ENCODE measurements at places on chromosomes 4 and X. TPM values are rescaled to one million over a fixed set of nuclear protein-coding genes. Genes with fewer than 3 reads are reported as not detected.

NUDT11 gene
- total RNA-seq = 35.0 TPM

PGM2 gene
- 31.4 TPM for total RNA-seq

TLR1 gene
- not detected for total RNA-seq

PABPC4L gene
- 3.7 TPM for total RNA-seq

HAND2 gene
- not detected for total RNA-seq

TACR3 gene
- 0.28 TPM for total RNA-seq

DDX53 gene
- total RNA-seq = not detected

GLUD2 gene
- total RNA-seq = 1.0 TPM

ANXA3 gene
- 37.9 TPM for total RNA-seq

DMP1 gene
- not detected for total RNA-seq

DCAF12L2 gene
- 1.6 TPM for total RNA-seq

ARMCX6 gene
- 15.2 TPM for total RNA-seq

GPRASP1 gene
- 2.1 TPM for total RNA-seq

GRCh38 chr4:56859841-56860240 is 38.3 kb upstream of the SPINK2 start:
- no peak for DNase-seq

- DNase-seq = no peak
These were observed 55.0 kb downstream of the ATP11C start for GRCh38 chrX:139877710-139878414.

DNA sequence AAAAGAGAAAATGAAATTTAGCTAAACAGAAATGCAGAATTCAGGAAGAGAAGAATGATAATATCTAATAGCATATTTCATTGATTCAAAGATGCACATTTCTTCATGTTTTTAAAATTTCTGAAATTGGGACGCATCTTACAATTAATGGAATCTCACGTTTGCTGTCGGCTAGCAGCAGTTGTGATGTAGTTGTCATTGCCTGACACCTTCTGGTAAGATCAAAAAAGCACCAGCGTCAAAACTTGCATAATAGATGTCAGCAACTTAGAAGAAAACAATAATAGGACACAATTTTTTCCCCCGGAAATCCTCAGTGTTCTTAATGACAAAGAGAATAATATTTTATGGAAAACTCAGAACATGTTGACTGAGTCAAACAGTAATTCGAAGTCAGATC is 29.8 kb upstream of the SLC7A3 start:
- DNase-seq = no peak

DNA sequence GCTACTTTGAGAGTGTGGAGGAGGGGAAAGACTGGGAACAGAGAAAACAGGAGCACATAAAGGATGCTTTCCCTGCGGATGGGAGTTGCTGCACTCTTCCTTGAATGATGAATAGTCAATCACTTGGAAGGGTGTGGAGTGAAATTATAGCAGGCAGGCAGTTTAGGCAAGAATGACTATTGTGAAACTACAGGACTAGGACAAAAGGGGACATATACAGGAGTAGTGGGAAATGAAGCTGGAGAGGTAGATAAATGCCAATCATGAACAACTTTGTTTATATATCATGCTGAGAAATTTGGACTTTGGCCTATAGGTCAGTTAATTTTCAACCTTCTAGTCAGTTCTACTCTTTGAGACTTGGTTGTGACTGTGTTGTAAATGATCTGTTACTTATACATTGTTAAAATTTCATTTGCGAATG is 76.9 kb downstream of the PAQR3 start:
- DNase-seq = no peak

- DNase-seq = no peak
These were observed 95.2 kb downstream of the SYNPO2 start for GRCh38 chr4:118983831-118984230.

GRCh38 chr4:122777846-122778673 is 45.6 kb downstream of the BBS12 start:
- DNase-seq = no peak

DNA sequence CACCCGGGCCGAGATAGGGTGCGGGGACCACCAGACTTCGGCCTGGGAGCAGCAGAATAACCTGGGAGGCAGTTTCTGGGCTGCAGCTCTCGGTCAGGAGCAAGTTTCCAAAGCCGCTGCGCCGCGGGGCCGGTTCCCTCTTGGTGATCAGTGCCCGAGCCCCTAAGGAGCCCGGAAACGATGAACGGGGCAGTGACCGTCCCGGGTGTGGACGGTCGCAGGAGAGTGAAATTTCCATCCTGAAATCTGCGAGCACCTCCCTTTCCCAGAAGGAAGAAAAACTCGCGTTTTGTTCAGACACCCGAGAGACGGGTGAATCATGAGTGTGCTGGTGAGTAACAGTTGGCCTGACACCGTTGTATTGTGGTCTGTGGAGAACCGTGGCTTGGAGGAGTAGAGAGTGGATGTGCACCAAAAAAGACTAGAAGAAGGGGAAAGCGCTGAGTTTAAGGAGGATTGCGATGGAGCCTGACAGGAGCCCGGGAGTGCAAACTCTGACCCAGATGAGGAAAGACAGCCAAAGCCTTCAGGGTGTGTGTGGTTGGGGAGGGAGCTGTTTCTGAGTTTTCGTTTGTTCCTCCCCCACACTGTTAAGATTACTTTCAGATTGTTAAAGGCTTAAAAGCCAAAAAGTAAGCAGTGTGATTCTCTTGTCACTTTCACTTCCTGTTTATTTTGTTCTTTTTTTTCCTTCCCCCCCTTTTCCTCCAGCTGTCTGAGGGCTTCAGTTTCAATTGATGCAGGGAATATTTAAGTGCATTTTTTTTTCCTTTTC is 828 bp downstream of the MCUB start:
- peak; percentile 75 for DNase-seq

DNA sequence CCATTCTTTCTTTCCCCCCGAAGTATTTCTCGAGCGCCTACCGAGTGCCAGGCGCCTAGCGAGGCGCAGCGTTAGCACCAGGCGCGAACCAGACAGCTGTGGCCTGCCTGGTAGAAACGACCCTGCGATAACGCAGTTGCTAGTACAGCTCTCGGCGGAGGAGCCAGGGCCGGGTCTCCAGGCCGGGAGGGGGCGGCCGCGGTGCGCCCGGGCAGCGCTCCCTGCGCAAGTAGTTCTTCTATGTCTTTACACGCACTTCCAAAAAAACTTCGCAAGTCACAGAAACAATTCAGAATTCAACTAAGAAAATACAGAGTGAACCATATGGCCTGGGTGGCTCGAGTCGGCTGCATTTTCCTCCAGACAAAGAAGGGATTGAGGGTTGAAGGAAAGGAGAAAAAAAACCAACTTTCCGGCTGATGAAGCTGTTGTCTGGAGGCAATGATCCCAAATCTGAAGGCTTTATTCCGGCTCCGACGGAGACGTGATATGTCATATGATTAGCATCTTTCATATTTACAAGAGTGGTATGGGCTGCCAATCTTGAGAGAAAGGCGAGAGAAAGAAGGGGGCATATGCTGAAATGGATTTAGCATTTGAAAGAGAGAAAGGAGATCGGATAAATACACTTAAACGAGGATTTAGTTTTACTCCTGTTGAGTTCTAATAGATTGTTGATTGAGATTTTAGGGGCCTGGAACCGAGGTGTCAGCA is 7.2 kb upstream of the NEUROG2 start:
- DNase-seq = peak; percentile 87

GRCh38 chrX:2921750-2922149 is 7.4 kb downstream of the ARSD start:
- no peak for DNase-seq

- DNase-seq = no peak
These were observed 78.8 kb upstream of the TEX13A start for GRCh38 chrX:105299286-105299685.

DNA sequence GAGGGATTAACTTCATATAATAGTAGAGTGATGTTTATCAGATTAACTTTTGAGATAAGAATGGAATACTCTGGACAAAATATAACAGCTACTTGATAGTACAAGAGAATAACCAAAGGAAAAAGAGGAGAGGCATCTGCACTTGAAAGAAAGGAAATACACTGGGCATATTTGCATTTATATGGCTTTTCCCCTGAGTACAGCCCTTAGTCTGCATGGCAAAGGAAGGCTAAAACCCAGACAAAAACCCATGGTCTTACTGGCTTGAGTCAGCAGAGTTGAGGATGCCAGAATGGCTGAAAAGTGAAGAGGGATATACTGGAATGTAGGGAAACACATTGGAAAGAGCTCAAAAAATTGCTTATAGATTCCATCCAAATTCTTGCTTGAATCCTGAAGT is 101.6 kb downstream of the COL4A5 start:
- DNase-seq = peak; percentile 13

DNA sequence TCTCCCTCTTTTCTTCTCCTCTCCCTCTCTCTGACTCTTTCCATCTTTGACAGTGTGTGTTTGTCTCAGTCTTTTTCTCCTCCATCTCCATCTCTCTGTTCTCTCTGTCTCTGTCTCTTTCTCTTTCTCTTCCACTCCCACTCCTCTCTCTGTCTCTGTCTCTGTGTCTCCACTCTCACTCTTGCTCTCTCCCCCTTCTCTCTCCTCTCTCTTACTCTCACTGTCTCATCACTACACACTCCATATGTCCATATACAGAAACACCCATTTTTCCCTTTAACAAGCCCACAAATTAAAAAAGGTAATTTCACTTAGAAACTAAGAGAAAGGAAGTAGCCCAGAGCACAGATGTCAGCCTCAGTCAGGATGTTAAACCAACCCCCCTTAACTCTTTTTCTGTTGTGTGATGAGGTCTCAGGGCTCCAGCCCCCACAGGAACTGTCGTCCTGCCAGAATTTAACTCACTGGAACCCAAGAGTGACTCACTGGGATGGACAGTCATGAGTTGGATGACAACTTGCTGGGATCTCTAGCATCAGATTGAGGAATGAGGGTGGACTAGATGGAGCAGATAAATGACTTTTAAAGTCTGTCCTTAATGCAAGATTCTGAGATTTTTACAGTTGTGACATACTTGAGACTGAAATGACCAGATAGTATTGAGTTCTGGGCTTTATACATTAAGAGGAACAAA is 27.5 kb downstream of the OTUD6A start:
- no peak for DNase-seq

GRCh38 chrX:123740536-123740935 is 7.7 kb upstream of the THOC2 start:
- DNase-seq = no peak

GRCh38 chr4:159017323-159018026 is 85.4 kb upstream of the RAPGEF2 start:
- no peak for DNase-seq

DNA sequence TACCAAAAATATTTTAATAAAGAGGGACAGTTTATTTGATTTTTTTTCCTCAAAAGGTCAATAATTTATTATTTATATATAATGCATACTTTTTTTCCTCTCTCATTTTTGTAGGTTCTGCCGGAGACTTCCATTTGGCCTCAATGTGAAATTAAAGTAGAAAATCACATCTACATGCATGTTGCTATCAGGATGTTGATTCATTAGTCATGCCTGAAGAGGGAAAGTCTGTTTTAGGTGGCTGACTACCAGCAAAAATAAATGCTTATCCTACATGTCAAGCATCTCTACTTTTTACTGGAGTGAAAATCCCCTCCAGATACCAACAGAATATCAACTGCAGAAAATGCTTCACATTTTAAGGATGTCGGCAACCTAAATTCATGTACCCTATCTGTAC is 41.5 kb downstream of the KIAA0232 start:
- no peak for DNase-seq

GRCh38 chr4:85870298-85871083 is 395.5 kb downstream of the ARHGAP24 start:
- no peak for DNase-seq

DNA sequence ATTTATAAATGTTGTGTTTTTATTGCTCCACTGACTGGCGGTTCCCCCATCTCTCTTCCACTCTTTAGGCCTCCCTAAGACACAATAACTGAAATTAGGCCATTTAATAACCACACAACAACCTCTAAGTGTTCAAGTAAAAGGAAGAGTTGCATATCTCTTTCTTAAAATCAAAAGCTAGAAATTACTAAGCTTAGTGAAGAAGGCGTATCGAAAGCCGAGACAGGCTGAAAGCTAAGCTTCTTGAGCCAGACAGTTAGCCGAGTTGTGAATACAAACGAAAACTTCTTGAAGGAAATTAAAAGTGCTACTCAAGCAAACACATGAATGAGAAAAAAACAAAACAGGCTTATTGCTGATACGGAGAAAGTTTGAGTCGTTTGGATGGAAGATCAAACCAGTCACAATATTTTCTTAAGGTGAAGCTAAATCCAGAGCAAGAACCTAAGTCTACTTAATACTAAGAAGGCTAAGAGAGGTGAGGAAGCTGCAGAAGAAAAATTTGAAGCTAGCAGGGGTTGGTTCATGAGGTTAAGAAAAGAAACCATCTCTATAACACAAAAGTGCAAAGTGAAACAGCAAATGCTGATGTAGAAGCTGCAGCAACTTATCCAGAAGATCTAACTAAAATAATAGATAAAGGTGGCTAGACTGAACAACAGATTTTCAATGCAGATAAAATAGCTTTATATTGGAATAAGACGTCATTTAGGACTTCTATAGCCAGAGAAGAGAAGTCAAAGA is 194.0 kb upstream of the TTC29 start:
- no peak for DNase-seq

- no peak for DNase-seq
These were observed 882.9 kb downstream of the TRAM1L1 start for GRCh38 chr4:116202524-116202923.

DNA sequence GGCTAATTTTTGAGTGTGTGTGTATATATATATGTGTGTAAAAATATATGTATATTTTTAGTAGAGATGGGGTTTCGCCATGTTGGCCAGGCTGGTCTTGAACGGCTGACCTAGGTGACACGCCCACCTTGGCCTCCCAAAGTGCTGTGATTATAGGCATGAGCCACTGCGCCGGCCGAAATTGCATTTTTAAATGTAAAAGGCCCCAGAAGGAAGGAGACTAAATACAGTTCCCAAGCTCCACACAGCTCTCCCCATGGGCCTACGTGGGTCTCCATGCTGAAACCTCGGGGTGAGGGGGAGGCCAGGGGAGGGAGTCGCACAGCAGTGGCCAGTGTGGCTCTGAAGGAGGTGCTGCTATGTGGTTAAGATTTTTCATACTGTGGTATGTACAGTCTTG is 12.8 kb upstream of the CDKN2AIP start:
- DNase-seq = no peak

DNA sequence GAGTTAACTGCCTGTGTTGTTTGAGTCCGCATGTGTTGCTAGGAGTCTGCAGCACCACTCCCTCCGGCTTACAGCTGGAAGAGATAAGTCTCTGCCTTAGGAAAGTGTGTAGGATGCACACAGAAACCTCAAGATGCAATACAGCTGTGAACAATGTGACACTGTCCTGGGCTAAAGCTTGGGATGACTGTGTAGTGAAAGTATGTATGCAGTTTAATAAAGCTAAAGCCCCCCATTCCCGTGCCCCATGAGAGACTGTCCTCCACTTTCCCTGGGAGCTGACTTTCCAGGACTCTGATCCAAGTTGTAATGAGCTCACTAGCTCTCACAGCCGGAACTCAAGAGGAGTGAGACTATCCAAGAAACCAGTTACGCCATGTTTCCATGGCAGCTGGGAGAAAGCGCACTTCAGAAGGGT is 156.6 kb upstream of the FTHL17 start:
- DNase-seq = no peak

- peak; percentile 89 for DNase-seq
These were observed 31.4 kb downstream of the RGS12 start for GRCh38 chr4:3324093-3324815.
